ENCODE measurements at places on chromosomes 1 and 21. TPM values are rescaled to one million over a fixed set of nuclear protein-coding genes. Genes with fewer than 3 reads are reported as not detected.

The VANGL2 gene
- 4.1 TPM for total RNA-seq

The VHLL gene
- total RNA-seq, result not detected

The SFN gene
- 8.6 TPM for total RNA-seq

The NIT1 gene
- total RNA-seq, result 18.9 TPM

The SPRR5 gene
- not detected for total RNA-seq

GRCh38 chr1:97636941-97637340 is 283.9 kb downstream of the DPYD start:
- DNase-seq, result no peak

DNA sequence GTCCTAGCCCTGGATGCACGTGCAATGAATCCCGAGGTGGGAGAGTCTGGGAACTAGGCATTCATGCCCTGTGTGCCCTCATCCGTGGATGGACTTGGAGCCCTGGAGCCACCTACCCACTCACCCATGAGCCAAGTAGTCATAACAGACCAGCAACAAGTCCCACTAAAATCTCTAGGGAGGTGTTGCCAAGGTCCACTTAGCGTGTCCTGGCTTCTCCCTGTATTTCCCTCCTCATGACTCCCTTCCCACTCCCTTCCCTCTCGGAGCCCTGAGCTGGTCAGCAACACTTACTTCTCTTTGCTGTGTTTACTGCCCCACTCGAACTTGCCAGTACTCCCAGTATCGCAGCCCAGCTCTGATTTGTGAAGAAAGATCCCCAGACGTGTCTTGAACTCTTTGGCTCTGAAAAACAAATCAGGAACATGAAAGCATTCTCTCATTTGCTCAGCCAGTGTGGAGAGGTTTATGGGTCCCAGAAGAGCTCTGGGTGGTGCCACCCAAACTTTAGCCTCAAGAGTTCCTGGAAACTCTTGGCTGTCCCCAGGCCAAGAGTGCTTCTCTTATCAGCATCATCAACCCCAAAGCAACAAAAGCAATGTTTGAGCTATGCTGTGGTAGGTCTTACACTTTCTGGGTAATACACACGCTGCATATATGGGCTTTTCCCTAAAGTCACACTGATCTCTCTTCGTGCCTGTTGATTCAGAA is 1.1 kb downstream of the RGS16 start:
- no peak for DNase-seq

DNA sequence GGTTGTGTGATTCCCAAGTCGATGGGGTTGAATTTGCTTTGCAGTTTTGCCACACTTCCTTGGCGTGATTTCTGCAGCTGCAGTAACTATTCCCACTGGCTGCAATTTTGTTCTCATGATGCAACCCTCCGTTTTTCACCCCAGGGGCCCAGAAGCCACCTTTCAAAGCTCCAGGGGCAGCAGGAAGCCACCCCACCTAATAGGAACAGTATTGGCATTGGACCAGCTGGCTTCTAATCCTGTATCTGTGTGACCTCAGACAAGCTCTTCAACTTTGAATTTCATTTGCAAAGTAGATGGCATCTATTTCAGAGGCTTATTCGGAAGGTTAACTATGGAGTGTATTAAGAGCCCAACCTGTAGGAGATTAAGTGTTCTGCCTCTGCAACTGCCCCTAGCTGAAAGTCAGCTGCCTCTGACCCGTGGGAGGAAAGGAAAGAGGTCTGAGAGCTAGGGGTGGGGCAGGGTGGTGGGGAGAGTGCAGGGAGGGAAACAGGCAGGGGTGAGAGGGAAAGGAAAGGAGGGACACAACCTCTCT is 12.6 kb downstream of the C1orf115 start:
- no peak for DNase-seq

DNA sequence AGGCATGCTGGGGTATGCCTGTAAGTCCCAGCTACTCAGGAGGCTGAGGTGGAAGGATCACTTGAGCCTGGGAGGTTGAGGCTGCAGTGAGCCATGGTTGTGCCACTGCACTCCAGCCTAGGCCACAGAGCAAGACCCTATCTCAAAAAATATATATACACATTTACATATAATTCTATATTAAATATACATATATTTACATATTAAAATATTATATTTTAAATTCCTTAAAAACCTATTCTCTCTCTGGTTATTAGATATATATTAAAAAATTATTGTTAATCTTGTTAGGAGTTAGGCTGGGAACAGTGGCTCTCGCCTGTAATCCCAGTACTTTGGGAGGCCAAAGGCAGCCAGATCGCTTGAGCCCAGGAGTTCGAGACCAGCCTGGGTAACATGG is 22.7 kb downstream of the GLMN start:
- DNase-seq, result no peak

GRCh38 chr1:220956501-220957232 is 77.4 kb downstream of the HLX start:
- DNase-seq, result no peak

- no peak for DNase-seq
These were observed 19.7 kb upstream of the IFNLR1 start for GRCh38 chr1:24206516-24207394.

DNA sequence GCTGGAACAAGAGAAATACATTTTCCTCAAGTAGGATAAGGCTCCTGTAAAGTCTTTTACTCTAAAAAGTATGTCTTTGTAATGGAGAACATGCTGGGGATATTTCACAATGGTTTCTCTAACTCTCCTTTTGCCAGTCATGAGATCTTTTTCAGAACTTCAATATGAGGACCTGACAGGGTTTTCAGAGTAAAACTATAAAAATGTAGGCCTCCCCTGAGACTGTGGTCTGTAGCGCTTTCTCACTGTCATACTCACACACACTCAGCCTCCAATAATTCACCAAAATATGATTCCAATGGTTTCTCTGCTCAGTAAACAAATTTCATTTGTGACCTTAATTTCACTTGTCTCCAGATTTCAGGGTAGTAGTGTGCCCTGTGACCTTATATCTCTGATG is 440.1 kb upstream of the PTBP2 start:
- no peak for DNase-seq

GRCh38 chr1:5662744-5663126 is 329.5 kb downstream of the NPHP4 start:
- DNase-seq, result no peak

DNA sequence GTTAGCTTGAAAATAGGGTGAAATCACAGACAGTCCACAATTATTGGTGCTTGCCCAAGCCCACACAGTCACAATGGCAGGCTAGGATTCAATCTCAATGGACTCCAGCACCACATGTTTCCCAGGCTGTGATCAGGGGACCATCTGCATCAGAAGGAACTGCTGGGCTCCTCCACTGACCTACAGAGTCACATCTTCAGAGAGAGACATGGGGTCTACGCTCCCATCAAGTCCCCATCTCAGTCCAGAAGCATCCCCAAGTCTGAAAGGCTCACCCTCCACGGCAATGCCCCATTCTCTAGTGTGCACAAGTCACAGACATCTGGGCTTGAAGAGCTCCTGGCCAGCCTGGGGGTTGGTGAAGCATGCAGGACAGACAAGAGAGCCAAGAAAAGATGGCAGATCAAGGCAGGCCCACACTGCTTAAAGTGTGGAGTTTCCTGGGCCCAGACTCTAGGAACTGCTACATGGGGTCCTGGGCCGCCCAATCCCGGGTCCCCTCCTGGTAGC is 262.5 kb downstream of the NPHP4 start:
- no peak for DNase-seq

DNA sequence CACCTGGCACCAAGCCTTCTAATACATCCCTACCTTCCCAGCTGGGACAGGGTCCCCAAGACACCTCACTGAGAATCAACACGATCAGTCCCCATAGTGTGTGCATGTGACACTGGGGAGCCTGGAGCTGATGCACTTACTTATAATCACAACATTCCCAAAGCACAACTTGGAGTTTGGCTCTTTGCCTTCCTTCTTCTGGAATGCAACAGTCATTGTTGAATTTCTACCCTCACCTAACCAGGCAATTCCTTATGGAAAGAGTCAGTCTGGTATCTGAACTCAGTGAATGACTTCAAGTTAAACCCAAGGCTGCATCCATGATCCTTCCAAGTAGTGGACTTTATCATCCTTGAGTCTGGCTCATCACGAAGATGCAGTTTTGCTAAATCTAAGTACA is 86.1 kb downstream of the DSCAM start:
- DNase-seq, result no peak

- no peak for DNase-seq
These were observed 86.7 kb downstream of the FMN2 start for GRCh38 chr1:240178366-240178765.

DNA sequence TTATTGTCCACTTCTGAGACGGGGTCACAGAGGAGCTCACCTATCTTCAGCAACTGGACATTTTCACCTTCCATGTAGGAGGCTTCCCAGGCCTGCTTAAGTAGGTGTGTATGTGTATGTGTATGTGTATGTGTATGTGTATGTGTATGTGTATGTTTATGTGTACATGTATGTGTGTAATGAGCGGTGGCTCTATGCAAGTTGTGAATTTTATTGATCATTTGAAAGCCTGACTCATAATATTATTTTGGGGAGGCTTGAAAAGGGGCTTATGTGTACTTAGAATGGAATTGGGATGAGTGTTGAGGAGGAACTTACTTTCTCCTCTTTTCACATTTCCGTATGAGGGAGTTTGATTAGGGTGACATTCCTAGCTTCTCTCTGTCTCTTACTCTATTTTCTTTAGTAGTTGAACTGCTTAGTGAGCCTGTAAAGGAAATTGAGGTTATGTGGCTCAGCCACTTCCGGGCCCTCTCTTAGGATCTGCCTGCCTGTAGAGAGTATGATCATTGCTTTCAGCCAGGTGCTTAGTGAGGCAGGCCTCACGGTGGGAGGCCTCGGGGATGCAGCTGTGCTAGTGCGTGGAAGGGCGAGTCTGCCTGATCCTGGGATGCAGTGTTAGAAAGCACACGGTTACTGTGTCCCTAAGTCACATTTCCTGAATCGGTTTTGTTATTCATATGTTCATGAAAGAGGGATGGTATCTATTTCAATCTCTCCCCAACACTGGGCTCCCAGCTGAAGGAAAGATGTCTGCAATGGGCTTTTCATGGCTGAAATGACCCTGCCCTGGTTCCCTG is 61.0 kb downstream of the IER5 start:
- no peak for DNase-seq

DNA sequence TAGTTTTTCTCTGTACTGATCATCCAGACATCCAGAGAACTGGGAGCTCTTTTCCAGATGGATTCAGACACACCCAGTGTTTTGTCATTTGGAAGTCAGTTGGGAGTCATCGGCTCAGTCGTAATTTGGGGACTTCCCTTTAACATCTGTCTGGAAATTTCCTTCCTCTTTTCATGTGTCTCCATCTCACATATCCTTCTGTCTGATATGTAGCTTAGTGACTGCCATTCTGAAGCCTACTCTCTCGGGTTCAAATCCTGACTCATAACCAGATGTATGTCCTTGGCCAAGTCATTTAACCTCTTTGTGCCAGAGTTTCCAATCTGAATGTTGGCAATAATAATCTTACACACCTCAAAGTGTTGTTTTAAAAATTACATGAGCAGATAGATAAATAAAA is 3.0 kb downstream of the MORC3 start:
- no peak for DNase-seq

GRCh38 chr1:177799746-177800145 is 170.1 kb downstream of the SEC16B start:
- no peak for DNase-seq

GRCh38 chr1:201348211-201348566 is 29.3 kb downstream of the TNNT2 start:
- no peak for DNase-seq

All from urinary bladder (tissue), 4 donors.